Mesothelial cell of epicardium (in vitro differentiated cells): ENCODE measurements at places on chromosomes 3 and 15.

DNA sequence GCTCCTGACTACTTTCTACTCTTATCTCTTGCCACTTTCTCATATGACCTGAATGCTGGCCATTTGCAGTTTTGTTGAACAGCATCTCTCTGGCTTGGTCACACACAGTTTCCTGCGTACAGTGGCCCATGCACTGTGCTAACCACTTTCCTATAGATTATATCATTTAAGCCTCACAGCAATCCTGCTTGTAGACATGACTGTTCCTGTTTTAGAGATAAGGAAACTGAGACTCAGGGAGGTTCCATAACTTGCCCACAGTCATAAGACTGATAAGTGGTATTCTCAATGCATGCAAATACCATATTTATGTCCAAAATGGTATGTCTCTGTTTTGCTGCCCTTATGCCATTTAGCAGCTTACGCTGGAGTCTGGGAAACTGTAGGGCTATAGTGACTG is 229.5 kb downstream of the NR1D2 start:
- no peak for DNase-seq

DNA sequence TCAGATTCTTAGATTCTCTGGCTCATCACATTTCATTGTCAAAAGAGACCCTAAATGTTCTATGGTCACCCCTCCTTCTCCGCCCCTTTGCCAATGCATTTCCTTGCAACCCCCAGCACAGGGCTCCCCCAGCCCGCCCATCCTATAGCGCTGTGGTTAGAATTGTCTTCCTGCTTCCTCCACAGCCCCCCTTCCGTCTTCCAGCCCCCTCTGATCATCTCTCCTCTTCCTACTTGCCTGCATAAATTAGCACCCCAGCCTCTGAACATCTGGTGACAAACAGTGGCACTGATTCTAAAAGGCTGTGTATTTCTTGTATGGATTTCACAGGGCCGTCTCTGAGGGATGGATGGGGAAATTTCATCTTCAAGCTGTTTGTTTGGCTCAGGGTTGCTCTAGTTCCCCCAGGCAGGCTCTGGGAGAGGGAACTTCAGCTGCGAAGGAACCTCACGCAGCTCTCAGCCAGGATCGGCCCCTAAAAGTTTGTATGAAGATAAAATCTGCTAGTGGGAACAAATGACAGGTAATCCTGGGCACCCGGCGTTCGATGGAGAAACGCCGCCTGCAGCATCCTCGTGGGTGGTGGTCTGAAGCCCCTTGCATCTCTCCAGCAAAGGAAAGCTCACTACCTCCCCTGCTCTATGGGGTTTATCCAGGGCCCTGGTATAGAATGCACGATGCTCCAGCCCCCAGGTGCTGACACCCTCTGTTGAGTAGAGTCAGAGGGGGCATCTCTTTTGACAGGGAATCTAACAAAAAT is 83.0 kb downstream of the WNT7A start:
- no peak for DNase-seq

DNA sequence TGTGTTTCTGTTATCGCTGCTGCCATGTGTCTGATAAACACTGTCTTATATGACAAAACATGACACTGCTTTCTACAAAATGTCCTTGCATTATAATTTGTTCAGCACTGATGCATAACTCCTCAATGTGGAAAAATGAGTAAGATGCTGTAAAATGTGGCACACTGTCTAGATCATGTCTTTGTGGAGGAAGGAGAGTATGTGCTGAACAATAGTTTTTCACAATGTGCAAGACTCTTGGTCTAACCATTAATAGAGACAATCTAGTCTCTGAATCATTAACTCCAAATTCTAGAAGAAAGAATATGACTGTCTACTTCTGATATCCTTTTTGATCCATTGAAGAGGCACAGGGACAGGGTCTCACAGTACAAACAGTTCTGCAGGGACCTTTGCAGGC is 127.9 kb upstream of the RARB start:
- no peak for DNase-seq

GRCh38 chr3:61192222-61192621 is 59.0 kb downstream of the FHIT start:
- DNase-seq: no peak

DNA sequence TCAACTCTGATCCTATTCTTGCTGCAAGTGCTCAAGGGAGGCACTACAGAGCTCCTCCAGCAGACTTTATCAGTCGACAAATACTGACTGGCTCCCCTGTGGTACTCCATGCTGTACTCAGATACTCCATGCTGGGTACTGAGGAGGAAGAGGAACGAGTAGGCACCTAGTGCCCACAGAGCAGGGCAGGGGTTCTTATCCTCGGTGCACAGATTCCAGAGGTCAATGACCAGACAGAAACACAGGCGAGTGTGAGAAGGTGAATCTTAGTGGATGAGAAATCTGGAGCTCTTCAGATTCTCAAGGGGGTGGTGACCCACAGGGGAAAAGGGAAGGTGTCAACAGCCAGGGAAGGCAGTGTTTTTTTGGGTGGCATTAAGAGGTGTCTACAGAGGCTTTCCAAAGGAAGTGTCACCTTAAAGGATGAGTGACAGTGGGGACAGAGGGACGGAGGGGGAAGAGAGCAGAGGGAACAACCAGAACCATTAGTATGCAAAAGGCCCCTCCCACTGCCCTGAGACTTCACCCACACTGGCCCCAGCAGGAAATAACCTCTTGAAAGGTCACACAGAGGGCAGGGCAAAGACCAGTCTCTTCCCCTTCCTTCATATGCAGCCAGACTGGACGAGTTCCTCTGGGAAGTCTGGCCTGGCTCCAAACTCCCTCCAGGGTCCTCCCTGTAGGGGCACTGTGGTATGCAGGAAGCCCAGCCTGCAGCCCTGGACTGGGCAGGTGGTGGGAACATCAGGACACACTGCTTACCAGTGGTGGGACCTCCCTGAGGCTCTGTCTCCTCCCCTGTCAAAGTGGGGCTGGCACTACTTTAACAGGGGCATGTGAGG is 27.5 kb downstream of the CCDC12 start:
- DNase-seq: no peak

- DNase-seq: no peak
Measured at GRCh38 chr3:27046351-27046750, 322.8 kb downstream of the NEK10 start.

GRCh38 chr3:47283193-47283537 is 421 bp downstream of the KLHL18 start:
- DNase-seq: peak; percentile 45

- DNase-seq: no peak
Measured at GRCh38 chr3:152211655-152212054, 57.1 kb upstream of the MBNL1 start.
